ENCODE measurements at places on chromosomes 3 and 15. TPM values are rescaled to one million over a fixed set of nuclear protein-coding genes. Genes with fewer than 3 reads are reported as not detected.

GNAT1 gene
- total RNA-seq: not detected

DNA sequence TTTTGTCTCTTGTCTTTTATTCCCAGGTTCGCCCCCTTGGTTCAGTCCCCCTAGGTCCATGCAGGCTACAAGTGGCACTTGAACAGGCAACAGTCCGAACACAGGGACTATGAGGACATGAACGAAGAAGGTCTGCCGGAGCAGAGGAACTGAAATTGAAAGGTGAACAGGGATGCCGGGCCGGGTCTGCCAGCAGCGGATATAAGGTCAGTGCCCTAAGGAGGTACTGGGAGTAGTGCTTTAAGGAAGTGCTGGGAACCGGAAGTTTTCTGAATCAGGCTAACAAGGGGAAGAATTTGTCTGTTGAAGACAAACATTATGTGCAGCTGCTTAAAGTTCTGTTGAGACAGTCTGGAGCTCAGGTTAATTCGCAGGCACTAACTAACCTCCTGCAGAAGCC lies 46.8 kb downstream of the LSM3 start:
- H3K27me3 ChIP-seq: no peaks in the 10 kb centered on the region
- no peak for DNase-seq
- no peak overlapping the region for H3K27ac ChIP-seq

- no peaks in the 10 kb centered on the region for H3K27me3 ChIP-seq
- no peaks in the 10 kb centered on the region for H3K4me1 ChIP-seq
- H3K27ac ChIP-seq: no peak overlapping the region
- no peak overlapping the region for H3K4me3 ChIP-seq
These were observed 46.2 kb upstream of the AGTR1 start for GRCh38 chr3:148651549-148651948.

GRCh38 chr15:48645558-48646330 lies at the start of gene FBN1:
TSS of gene FBN1 (minus strand) at chr15:48645709. CDS start at chr15:48644769, 940 bp downstream.
- H3K27me3 ChIP-seq: no peaks in the 10 kb centered on the region
- DNase-seq: peak; percentile 20

GRCh38 chr3:94616833-94617232 lies 554.0 kb downstream of the NSUN3 start:
- no peaks in the 10 kb centered on the region for H3K4me1 ChIP-seq
- no peak overlapping the region for H3K4me3 ChIP-seq
- H3K36me3 ChIP-seq: no peaks in the 10 kb centered on the region
- no peaks in the 10 kb centered on the region for H3K27me3 ChIP-seq
- no peak overlapping the region for H3K27ac ChIP-seq

GRCh38 chr15:42077689-42078088 lies 16.7 kb downstream of the PLA2G4D start:
- no peak overlapping the region for H3K4me3 ChIP-seq
- H3K27me3 ChIP-seq: no peaks in the 10 kb centered on the region
- no peaks in the 10 kb centered on the region for H3K36me3 ChIP-seq
- DNase-seq: no peak
- no peak overlapping the region for H3K27ac ChIP-seq

GRCh38 chr3:66517241-66517640 lies 16.4 kb upstream of the LRIG1 start:
- no peaks in the 10 kb centered on the region for H3K4me1 ChIP-seq
- H3K27me3 ChIP-seq: no peaks in the 10 kb centered on the region
- no peak overlapping the region for H3K27ac ChIP-seq

GRCh38 chr3:192957441-192958021 lies 39.9 kb upstream of the MB21D2 start:
- H3K27me3 ChIP-seq: no peaks in the 10 kb centered on the region
- H3K36me3 ChIP-seq: no peaks in the 10 kb centered on the region
- no peak overlapping the region for H3K27ac ChIP-seq
- DNase-seq: no peak
- no peak overlapping the region for H3K4me3 ChIP-seq
- H3K4me1 ChIP-seq: no peaks in the 10 kb centered on the region

DNA sequence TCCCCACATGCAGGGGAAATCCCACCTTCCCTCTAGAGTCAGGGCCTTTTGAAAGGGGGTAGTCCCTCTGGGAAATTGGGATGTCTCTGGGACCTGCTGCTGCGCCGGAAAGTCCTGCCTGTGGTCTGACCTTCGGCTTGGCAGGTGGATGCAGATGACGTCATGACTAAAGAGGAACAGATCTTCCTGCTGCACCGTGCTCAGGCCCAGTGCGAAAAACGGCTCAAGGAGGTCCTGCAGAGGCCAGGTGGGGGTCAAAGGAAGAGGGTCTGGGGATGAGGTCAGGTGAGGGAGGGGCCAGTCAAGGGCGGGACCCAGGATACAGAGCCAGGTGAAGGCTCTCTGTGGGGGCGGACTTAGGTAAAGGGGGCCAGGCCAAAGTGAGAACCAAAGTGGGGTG lies 16.2 kb downstream of the PTH1R start:
- H3K36me3 ChIP-seq: no peaks in the 10 kb centered on the region
- H3K4me1 ChIP-seq: peaks cover 22% of the 10 kb centered on the region
- H3K4me3 ChIP-seq: no peak overlapping the region

DNA sequence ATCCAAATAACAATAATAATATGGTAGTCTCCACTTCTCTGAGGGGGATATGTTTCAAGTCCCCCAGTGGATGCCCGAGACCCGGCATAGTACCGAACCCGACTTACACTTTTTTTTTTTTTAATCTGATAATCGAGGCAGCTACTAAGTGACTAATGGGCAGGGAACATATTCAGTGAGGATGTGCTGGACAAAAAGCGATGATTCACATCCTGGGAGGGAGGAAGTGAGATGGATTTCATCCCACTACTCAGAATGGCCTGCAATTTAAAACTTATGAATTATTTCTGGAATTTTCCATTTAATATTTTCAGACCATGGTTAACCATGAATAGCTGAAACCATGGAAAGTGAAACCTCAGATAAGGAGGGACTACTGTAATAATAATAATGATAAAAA lies 49.5 kb upstream of the SELENOK start:
- DNase-seq: no peak
- H3K27ac ChIP-seq: no peak overlapping the region
- no peaks in the 10 kb centered on the region for H3K4me1 ChIP-seq
- H3K4me3 ChIP-seq: no peak overlapping the region
- no peaks in the 10 kb centered on the region for H3K36me3 ChIP-seq
- H3K27me3 ChIP-seq: peaks cover 8% of the 10 kb centered on the region

DNA sequence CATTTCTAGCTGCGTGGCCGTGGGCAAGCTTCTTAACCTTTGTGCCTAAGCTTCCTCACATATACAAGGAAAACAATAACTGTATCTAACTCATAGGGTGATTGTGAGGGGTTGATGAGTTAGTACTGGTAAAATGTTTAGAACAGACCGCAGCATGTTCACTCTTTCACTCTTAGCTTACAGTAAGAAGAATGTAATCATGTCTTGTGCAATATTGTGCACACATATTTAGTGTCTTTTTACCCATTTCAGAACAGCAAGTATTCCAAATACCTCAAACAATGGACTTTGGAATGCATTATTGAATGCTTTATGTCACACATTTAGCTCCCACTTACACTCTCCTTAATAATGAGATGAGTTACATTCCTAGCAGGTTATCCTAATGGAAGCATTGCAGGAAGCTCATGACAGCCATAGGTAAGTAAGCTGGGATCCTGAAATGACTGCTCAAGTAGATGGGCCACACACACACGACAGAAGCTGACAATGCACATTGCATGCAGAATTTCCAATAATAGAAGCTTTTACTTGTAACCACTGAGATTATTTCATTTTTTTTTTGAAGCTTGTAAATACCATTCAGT lies 468.9 kb upstream of the WNT5A start:
- H3K27ac ChIP-seq: no peak overlapping the region
- H3K36me3 ChIP-seq: no peaks in the 10 kb centered on the region
- no peak for DNase-seq

Measured in B cell (primary cell).